ENCODE measurements at places on chromosomes 1 and 21. TPM values are rescaled to one million over a fixed set of nuclear protein-coding genes. Genes with fewer than 3 reads are reported as not detected.

Gene DNALI1
- 21.6 TPM for total RNA-seq

DNA sequence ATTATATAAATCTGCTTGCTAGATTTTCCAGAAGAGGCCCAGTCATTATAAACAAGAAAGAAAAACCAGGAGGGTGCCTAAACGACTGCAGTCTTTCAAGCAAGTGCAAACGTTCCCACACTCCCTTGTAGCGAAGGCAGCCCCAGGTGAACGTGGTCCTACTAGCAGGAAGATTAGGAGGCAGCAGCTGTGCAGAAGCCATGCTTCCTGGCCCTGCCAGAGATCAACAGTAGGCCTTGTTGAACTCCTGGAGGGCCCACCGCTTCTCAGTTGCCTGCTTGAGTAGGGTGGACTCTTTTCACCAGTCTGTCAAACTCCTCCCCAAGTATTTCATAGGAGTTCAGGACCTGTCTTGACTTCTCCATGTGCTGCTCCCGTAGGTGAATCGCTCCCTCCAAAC is 163.0 kb upstream of the GORAB start:
- no peaks in the 10 kb centered on the region for H3K27me3 ChIP-seq
- no peaks in the 10 kb centered on the region for H3K4me1 ChIP-seq
- H3K27ac ChIP-seq: no peak overlapping the region

Gene MPL
- total RNA-seq: 0.60 TPM

Gene PKLR
- total RNA-seq: not detected

- peaks cover 13% of the 10 kb centered on the region for H3K4me1 ChIP-seq
- no peaks in the 10 kb centered on the region for H3K27me3 ChIP-seq
- no peak for DNase-seq
- H3K4me3 ChIP-seq: no peak overlapping the region
- no peak overlapping the region for H3K27ac ChIP-seq
Observed at GRCh38 chr1:63833363-63834119, 59.7 kb downstream of the ROR1 start.

Gene OR2L2
- 0.13 TPM for total RNA-seq

- peak within 1 kb of the TSS; percentile 99 for H3K4me3 ChIP-seq
- H3K4me1 ChIP-seq: peaks cover 15% of the 10 kb centered on the region
- peak within 1 kb of the TSS; percentile 85 for H3K27ac ChIP-seq
- DNase-seq: peak; percentile 100
- H3K36me3 ChIP-seq: no peaks in the 10 kb centered on the region
- H3K27me3 ChIP-seq: no peaks in the 10 kb centered on the region
Observed at GRCh38 chr1:1115786-1116700, at the start of gene C1orf159. Gene C1orf159, minus strand, starts transcription at chr1:1116089. Its CDS starts 24,546 bp downstream, at chr1:1091543.

- H3K27me3 ChIP-seq: no peaks in the 10 kb centered on the region
- no peaks in the 10 kb centered on the region for H3K36me3 ChIP-seq
- peak; percentile 26 for DNase-seq
- H3K4me3 ChIP-seq: no peak overlapping the region
- H3K4me1 ChIP-seq: peaks cover 3% of the 10 kb centered on the region
- no peak overlapping the region for H3K27ac ChIP-seq
Observed at GRCh38 chr1:11335417-11336056, 62.5 kb downstream of the UBIAD1 start.

- no peak overlapping the region for H3K4me3 ChIP-seq
- H3K27ac ChIP-seq: no peak overlapping the region
Observed at GRCh38 chr1:207646171-207646570, 1.2 kb downstream of the CR1L start.

- peaks cover 16% of the 10 kb centered on the region for H3K4me1 ChIP-seq
- no peaks in the 10 kb centered on the region for H3K27me3 ChIP-seq
- no peak for DNase-seq
- H3K36me3 ChIP-seq: peaks cover 20% of the 10 kb centered on the region
Observed at GRCh38 chr1:100134872-100135271, 1.9 kb downstream of the TRMT13 start.

Gene EVA1B
- total RNA-seq: 25.6 TPM

DNA sequence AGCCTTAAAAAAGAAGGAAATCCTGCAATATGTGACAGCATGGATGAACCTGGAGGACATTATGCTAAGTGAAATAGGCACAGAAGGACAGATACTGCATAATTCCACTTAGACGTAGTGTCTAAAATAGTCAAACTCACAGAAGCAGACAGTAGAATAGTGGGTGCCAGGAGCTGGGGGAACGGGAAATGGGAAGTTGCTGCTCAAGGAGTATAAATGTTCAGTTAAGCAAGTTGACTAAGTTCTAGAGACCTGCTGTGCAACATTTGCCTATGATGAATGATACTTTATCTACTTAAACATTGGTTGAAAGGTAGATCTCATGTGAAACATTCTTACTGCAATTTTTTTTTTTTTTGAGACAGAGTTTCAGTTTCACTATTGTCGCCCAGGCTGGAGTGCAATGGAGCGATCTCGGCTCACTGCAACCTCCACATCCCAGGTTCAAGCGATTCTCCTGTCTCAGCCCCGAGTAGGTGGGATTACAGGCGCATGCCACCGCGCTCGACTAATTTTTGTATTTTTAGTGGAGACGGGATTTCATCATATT is 197.8 kb downstream of the HIVEP3 start:
- peaks cover 31% of the 10 kb centered on the region for H3K4me1 ChIP-seq
- no peak overlapping the region for H3K27ac ChIP-seq
- no peak for DNase-seq
- no peaks in the 10 kb centered on the region for H3K36me3 ChIP-seq

- no peaks in the 10 kb centered on the region for H3K36me3 ChIP-seq
- peaks cover 5% of the 10 kb centered on the region for H3K4me1 ChIP-seq
- DNase-seq: no peak
- H3K27ac ChIP-seq: no peak overlapping the region
Observed at GRCh38 chr21:45821315-45821962, 160.1 kb upstream of the COL6A1 start.

GRCh38 chr1:7299994-7300393 is 471.1 kb upstream of the VAMP3 start:
- no peaks in the 10 kb centered on the region for H3K4me1 ChIP-seq
- no peak overlapping the region for H3K4me3 ChIP-seq
- H3K27me3 ChIP-seq: no peaks in the 10 kb centered on the region

DNA sequence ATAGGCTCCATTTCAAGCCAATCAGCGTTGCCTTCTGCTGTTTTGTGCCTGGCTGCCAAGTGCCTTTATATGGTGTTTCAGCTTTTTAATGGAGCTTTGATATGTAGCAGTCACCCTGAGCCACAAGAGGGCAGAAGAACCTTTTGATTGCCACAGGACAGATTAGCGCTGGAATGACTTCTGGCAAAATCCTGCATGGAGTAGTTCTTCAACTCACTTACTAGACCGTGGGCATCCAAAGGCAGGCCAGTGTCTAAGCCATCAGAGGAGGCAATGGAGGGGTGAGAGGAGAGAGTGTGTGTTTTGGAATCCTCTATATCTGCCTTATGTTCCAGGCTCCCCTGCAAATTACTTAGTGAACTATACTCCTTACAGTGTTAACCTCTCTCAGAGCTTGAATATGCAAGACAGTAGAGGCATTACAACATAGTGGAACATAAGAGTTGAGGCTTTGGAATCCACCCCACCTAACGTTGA is 56.2 kb downstream of the ST3GAL3 start:
- no peak overlapping the region for H3K27ac ChIP-seq
- no peak overlapping the region for H3K4me3 ChIP-seq
- no peaks in the 10 kb centered on the region for H3K36me3 ChIP-seq
- peak; percentile 74 for DNase-seq
- H3K27me3 ChIP-seq: no peaks in the 10 kb centered on the region
- peaks cover 15% of the 10 kb centered on the region for H3K4me1 ChIP-seq

DNA sequence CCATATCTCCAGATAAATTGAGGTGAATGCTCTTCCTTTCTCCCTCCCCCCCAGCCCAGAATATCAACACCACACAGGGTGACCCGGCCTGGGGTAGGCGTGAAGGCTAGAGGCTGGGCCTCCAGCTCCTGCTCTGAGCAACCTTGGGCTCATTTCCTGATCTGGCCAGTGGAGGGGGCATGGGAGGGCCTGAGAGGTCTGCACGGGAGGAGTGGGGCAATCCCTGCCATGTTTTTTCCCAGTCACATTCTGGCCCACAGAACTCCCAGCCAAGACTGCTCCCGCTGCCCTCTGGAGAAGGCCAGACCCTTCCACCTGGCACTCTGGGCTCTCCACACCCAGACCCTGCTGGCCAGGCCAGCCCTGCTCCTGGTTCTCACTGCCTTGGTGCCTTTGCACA is 3.9 kb downstream of the CLDN19 start:
- no peak overlapping the region for H3K4me3 ChIP-seq
- H3K27ac ChIP-seq: no peak overlapping the region
- no peaks in the 10 kb centered on the region for H3K36me3 ChIP-seq
- H3K4me1 ChIP-seq: no peaks in the 10 kb centered on the region
- no peak for DNase-seq
- no peaks in the 10 kb centered on the region for H3K27me3 ChIP-seq

DNA sequence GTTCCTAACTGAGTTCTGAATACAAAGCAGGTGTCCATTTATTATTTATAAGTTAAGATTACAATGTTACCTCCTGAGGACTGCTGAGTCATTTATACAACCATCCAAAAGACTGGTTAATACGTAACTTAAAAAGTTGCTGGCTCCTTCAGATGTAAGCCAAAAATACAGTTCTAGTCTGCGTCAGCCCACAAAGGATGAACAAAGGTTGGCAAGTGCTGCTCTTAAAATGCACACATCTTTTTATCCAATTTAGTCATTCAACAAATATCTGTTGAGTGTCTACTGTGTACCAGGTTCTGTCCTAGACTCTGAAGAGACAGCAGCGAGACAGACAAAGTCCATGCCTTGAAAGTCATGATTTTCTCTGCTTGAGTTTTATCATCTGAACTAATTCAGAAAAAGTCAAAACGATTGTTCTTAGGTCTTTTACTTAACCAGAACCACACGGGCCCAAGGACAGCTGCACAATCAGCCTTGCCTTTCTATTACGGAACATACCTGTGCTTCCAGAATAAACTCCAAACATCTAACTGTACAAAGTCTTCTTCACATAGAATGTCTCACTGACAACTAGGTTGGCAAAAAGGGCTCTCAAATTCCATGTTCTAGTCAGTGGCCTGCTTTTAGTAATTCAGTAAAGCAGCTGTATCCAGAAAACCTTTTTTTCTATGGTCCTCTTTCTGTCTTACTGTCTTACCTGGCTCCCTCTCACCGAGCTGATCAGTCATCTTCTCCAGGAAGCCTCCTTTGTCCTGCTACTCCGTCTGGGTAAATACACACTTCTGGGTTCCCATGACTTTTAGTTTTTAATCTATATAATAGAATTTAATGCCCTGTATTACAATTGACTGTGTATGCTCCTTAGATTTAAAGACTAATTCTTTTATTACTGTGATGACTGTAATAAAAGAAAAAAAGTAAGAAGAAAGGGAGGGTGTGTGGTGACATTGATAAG is 15.5 kb upstream of the CNN3 start:
- no peak for DNase-seq
- H3K4me1 ChIP-seq: no peaks in the 10 kb centered on the region
- no peak overlapping the region for H3K4me3 ChIP-seq
- H3K27me3 ChIP-seq: no peaks in the 10 kb centered on the region

GRCh38 chr1:216325336-216325735 is 97.9 kb downstream of the USH2A start:
- H3K27me3 ChIP-seq: no peaks in the 10 kb centered on the region
- H3K4me3 ChIP-seq: no peak overlapping the region
- H3K4me1 ChIP-seq: no peaks in the 10 kb centered on the region
- H3K27ac ChIP-seq: no peak overlapping the region
- no peaks in the 10 kb centered on the region for H3K36me3 ChIP-seq

Gene WNT3A
- total RNA-seq: 10.6 TPM
